ENCODE measurements at places on chromosomes 6 and 20. TPM values are rescaled to one million over a fixed set of nuclear protein-coding genes. Genes with fewer than 3 reads are reported as not detected.

- no peak for DNase-seq
These were observed 71.9 kb downstream of the NOL4L start for GRCh38 chr20:32513031-32513866.

- no peak for DNase-seq
These were observed 95.0 kb upstream of the SIRPA start for GRCh38 chr20:1800180-1800579.

- no peak for DNase-seq
These were observed 34.6 kb downstream of the RAMACL start for GRCh38 chr6:166551754-166552495.

DNA sequence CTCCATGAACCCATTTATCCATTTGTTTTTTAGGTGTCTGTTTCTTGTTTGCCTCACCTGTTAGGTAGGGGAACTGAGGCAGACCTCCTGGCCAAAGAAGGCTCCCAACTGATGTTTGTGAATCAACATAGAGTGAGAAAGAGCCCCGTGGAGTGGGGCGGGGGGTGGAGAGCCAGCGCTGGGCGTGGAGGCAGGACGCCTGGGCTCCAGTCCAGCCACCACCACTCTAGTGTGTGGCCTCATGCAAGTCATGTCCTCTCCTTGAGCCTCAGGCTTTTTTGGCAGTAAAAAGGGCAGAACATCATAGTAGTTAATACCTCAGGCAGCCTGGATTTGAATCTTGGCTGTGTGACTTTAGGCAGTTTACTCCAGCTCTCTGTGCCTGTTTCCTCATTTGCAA lies 42.2 kb upstream of the SCRT2 start:
- DNase-seq = no peak

GRCh38 chr6:34718976-34719375 lies 22.4 kb upstream of the ILRUN start:
- no peak for DNase-seq

IL17F gene
- not detected for total RNA-seq

GRCh38 chr6:141088171-141088570 lies 1044.6 kb upstream of the GJE1 start:
- DNase-seq = no peak

DNA sequence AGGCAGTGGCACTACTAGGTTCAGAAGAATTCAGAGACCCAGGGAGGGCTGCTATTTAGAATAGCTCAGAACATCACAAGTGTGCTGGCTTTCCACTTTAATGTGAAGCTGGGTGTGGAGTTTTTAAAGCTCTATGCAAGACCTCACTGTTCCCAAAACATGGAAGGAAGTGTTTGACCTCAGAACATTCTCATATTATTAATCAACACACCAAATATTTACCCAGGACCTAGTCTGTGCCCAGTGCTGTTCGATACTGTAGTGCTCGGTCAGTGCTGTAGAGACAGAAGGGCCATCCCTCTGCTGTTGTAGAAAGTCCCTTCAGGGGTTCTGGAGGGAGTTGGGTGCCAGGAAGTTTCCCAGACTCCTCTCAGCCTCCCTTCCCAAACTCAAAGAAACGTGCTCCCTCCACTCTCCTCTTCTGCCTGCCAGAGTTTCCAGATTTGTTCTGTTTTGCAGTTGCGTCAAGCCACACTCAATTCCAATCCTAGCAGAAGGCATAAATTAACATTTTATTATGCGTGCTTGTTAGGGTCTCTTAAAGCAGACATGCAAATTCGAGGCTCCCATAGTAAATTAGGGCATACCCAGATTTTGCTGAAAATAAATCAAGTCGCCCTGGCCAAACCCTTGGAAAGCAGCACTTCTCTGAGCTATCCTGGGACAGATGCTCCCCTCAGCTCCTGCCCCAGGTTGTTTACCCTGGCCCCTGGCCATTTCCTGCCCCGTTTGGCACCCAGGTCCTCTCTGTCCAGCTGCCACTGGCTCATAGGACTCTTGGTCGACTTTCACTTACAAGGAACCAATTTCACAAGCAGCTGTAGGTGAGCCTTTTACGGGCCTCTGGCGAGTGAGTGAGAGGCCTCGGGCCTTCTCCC lies 248.6 kb downstream of the HIVEP2 start:
- DNase-seq = no peak

TINAG gene
- 0.75 TPM for total RNA-seq

COX4I2 gene
- not detected for total RNA-seq

TBC1D32 gene
- 4.1 TPM for total RNA-seq

BNIP5 gene
- total RNA-seq = 0.07 TPM

DLK2 gene
- not detected for total RNA-seq

GINS1 gene
- total RNA-seq = 7.7 TPM

GRCh38 chr20:5061213-5061612 lies 58.5 kb downstream of the PCNA start:
- peak; percentile 61 for DNase-seq

DNA sequence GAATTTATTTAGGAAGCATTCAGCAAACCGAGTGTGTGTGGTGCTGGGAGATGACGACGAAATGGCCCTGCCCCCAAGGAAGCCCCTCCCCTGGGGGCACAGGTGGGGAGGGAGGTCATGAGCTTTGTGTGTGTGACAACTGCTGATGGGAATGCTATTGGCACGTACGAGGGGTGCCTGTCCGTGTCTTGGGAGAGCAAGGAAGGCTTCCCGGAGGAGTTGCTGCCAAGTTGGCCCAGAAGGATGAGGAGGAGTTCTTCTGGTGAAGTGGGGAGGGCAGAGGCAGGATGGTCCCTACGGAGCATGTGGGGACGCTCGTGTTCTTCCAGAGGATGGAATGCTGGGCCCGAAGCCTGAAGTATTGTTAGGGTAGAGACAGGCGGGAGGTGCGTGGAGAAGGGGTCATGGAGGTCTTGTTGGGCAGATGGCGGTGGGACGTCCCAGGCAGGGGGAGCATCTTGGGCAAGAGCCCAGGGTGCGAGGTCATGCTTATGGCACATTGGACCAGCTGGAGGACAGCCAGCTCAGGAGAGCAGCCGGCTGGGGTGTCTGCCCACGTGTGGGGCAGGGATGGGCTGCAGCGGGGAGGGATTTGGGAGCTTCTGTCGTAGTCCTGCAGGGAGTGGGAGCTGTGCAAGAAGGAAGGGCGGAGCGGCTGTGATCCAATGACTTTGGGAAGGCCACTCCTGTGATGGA lies 46.1 kb downstream of the SYNJ2 start:
- no peak for DNase-seq

RNF182 gene
- 8.1 TPM for total RNA-seq

DNA sequence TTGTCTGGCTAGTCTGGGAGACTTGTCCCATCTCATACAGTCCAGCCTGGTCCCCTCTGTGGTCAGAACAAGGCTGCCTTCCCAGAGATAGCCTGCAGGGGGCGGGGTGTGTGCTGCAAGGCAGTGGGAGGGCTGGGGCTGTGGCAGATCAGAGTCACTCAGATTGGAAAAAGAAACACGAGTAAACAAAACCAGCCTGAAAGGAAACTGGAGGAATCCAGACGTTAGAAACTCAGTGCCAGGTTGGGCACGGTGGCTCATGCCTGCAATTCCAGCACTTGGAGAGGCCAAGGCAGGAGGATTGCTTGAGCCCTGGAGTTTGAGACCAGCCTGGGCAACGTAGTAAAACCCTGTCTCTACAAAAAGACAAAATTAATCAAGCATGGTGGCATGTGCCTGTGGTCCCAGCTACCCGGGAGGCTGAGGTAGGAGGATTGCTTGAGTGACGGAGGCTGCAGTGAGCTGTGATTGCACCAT lies 20.2 kb downstream of the LEMD2 start:
- DNase-seq = no peak

- DNase-seq = no peak
These were observed 136.7 kb upstream of the EEF1E1 start for GRCh38 chr6:8238773-8239683.

RIMS1 gene
- 0.55 TPM for total RNA-seq

- no peak for DNase-seq
These were observed 5.4 kb downstream of the RALY start for GRCh38 chr20:33999025-33999649.

DNA sequence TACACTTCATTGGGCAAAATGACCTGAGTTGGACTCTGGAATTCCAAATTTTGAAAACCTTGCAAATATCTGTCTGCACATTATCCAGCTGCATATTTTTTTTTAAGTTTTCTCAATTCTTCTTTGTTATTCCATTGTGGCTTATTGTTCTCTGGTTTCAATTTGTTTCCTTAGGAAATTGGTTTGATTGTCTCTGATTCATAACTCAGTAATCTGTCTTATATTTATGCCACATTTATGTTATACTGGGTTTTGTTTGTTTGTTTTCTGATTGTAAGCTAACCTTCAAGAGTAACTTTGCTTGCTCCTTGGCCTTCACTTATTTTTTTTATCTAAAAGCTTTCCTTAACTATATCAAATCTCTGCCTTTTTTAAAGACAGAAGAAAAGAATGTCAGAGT lies 193.3 kb upstream of the PLCB4 start:
- no peak for DNase-seq

DNA sequence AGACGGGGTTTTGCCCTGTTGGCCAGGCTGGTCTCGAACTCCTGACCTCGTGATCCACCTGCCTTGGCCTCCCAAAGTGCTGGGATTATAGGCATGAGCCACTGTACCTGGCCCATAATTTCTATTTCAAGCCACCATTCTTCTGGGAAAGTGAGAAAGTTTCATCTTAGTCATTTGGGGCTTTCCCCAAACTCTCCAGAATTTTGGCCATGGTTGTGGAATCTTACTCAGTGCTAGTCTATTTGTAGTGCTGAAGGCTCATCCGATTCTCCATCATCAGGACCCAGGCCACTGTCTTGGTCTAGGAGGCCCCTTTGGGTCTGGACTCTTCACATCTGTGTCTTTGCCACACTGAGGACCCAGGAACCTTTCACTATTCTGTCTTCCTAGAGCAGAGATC lies 164.9 kb downstream of the EYA2 start:
- no peak for DNase-seq

TMEM200A gene
- total RNA-seq = 17.1 TPM

GRCh38 chr6:71446057-71446456 lies 157.4 kb downstream of the OGFRL1 start:
- no peak for DNase-seq

- no peak for DNase-seq
These were observed 369.4 kb downstream of the BMP2 start for GRCh38 chr20:7136886-7137285.

GRCh38 chr20:23340524-23340923 lies 10.1 kb upstream of the NXT1 start:
- DNase-seq = peak; percentile 14

- no peak for DNase-seq
These were observed 231.4 kb downstream of the CLIC5 start for GRCh38 chr6:45784250-45784649.

SULF2 gene
- total RNA-seq = 78.2 TPM

TFAP2C gene
- total RNA-seq = 0.17 TPM

TTLL9 gene
- not detected for total RNA-seq

- DNase-seq = no peak
These were observed 98.4 kb upstream of the SPACA1 start for GRCh38 chr6:87949194-87949593.

PAX1 gene
- not detected for total RNA-seq

ALDH8A1 gene
- 9.3 TPM for total RNA-seq

GRCh38 chr20:19396460-19397081 lies 184.1 kb downstream of the SLC24A3 start:
- DNase-seq = no peak

SLC22A7 gene
- not detected for total RNA-seq

GRCh38 chr6:21091411-21091810 lies 502.1 kb upstream of the SOX4 start:
- DNase-seq = no peak

DNA sequence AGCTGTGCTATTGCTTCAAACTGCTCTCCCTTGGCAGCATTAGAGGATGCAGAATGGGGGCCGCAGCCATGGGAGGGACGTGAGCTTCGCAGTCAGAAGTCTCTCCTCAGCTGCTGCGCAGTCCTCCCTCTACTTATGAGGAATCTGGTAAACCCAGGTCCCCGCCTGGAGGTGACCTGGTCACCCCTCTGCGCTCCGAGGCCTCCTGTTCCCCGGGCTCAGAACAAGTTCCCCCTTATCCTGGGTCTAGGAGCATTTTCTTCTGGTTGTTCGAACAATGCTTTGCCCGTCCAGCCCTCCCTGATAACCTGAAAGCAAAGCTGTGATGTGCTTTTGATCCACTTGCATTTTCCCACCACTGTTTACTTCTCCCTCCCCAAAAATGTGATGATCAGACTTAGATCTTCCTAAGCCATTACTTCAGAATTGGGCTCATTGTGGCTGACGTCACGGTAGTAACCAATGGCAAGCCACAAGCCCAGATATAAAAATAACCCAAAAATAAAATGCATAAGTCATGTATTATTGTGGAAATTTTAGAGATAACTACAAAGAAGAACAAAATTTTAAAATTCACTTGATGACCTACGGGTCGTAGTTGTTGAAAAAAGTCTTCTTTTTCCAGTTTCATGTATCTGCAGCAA lies 80.7 kb downstream of the SERAC1 start:
- no peak for DNase-seq
